Right kidney (tissue), 9 donors: ENCODE measurements at places on chromosomes 7 and 10.

GRCh38 chr7:135353832-135354231 is 120.2 kb downstream of the STRA8 start:
- DNase-seq, result no peak

DNA sequence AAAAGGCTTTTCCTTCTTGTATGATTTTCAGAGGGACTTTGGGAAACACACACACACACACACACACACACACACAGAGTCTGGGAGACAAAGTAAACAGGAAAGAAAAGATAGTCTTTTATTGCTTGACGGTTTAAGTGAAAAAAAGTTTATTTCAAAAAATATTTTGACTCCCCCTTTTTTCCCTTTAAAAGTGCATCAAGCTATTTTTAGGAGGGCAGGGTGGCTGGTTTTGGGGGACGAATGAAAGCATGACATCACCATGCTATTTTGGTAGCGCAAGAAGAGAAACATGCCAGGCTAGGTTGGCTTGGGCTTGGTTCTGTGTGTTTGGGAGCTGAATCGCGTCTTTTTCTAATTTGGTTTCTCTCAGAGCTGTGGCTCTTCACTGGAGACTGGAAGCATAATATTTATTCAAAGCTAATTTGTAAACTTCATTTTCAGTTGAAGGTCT is 129.2 kb downstream of the BAMBI start:
- peak; percentile 54 for DNase-seq

- no peak for DNase-seq
These were observed 55.3 kb downstream of the CHN2 start for GRCh38 chr7:29249860-29250259.

DNA sequence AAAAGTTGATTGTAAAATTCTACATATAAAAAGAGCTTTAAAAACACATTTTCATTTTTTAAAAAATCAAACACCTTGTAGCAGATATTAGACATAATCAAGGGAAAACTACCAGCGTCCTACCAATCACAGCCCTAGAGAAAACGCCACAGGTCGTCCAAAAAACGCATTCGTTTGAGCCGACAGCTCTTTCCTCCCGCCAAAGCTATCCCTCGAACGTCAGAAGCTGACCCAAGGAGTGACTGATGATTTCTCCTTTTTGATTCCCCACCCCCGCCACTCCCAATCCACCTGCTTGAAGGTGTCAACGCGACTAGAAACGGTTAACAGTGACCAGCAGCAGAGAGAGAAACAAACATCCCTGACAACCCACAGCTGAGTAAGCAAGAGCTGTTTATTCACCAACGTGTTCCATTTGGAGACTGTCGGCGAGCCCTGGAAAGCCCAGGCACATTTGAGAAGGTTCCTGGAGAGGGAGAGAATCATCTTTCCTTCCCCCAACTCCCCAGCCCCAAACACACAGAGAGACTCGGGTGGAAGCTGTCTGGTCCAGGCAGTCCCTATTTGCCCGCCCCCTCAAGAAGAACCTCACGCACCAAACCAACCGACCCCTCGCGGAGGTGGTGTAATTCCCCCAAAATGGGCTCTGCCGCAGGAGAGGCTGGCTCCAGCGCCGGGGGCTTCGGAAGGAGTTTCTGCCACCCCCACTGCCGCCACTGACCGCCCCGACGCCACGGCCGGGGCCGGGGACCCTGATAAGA is 622 bp downstream of the CPEB3 start:
- no peak for DNase-seq

DNA sequence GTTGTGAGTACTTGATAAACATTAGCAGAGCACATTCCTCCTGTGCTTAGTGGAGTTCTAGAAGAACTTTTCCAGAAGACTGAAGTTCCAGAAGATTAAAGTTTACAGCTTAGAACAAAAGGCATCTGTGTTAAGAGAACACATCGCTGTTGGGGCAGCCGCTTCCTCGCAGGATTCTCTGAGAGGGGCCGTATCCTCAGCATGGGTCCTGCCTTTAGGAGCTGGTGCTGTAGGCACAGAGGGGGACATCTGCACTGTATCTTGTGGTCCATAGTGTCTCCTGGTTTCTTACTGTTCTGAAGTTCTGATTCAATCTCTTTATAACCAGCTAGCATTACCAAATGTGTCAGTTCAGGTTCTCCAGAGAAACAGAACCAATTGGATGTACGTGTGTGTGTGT is 16.3 kb downstream of the SH2D4B start:
- no peak for DNase-seq

DNA sequence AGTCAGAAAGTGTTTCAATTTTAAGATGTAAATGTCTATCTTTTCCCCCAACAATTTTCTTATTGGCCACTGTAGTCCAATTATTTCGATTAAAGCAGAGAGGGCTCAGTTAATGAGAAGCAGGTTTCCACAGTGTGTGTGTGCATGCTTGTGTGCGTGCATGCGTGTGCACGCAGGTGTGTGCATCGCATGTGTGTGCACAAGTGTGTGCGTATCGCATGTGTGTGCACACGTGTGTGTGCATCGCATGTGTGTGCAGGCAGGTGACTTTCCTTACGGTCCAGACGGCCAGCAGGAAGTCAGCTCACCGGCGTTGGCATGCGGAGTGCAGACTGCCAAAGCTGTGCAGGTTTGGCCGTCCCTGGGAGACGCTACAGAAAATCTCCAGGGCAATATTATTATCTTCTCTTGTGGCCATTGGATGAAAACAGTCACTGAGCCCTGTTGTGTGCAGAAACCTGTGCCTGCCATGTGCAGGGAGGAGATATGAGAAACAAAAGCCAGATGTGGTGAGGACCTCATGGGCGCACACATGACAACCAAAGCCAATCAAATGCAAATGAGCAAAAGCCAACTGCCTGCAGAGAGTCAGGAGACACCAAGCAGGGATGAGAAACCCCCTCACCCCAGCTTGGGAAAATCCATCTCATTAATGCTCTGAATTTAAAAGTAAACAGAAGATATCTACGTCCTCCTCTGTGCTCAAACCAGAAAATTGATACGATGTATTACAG is 70.4 kb downstream of the C10orf90 start:
- DNase-seq, result no peak
